SK-N-DZ (cell line): ENCODE measurements at places on chromosomes 4 and X.

- no peak for DNase-seq
These were observed 42.7 kb upstream of the CITED1 start for GRCh38 chrX:72348247-72348979.

DNA sequence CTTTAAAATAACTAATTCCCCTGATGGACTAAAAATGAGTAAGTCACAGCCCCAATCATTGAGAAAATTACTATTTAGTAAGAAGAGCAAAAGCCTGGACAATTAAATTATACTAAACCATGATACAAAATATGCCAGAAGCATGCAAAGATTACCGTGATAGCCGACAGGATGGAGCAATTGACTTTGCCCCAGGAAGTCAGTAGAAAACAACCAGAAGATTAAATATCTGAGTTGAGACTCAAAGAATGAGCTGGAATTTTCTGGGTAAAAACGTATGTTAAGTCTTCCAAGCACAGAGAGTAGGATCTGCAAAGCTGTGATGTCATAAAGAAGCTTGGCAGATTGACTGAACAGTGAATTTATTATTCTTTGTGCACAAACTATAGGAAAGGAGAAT, 816.1 kb upstream of the TENM3 start:
- DNase-seq = no peak

- no peak for DNase-seq
These were observed 83.2 kb downstream of the FUNDC1 start for GRCh38 chrX:44459501-44459900.

DNA sequence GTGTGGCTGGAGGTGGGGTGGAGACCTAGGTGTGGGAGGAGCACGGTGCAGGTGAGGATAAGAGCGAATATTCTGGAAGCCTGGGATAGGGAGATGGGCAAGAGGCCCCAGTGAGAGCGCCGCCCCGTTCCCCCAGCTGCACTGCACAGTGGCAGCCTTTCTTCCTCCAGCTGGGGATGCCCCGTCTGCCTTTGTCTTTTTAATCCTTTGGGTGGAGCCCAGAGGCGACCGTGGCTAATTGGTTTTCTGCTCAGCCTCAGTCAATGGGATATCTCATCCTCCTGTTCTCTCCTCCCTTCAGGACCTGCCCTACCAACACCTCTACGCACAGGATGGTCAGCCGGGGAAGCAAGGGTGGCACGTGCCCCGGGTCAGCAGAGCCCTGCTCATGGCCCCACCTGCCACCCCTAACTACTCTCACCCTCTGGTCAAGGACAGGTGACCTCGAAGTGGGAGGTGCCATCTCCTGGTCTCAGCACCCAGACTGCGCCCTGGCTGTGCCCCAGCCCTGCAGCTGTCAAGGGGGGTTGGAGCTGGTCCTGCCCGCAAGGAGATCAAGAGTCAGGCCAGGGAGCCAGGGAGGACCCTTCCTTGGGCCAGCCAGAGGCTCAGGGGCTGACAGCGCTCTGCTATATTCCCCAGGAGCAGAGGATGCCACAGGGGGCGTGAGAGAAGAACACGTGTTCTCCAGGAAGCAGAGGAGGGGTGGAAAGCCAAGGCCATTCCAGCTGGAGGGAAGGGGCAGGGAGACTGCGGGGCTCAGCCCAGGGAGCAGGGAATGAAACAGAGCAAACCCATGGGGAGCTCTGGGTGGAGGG, 64.0 kb downstream of the ADRA2C start:
- DNase-seq = no peak

GRCh38 chrX:51874123-51874522, 19.3 kb upstream of the MAGED1 start:
- DNase-seq = no peak
